ENCODE measurements at places on chromosomes 6 and 20.

DNA sequence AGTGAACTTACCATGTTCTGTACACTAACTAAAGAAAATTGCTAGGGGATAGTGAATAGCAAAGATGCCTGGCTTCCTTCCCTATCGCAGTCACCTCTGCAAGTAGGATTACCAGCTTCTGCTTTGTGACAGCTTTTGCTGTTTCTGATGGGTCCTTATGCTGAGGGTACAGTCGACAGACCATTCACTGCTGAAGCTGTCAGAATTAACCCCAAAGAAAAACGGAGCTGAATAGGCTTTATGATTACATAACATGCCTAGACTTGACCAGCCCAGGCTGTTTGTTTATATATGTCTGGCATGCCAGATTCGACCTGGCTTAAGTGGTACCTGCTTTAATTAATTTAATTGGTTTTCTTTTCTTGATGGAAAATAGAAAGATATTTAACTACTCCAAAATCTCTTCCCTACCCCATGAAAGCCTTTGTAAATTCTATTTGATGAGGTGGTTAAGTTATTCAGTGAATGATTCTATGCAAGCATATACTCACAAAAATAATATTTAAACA, 21.7 kb upstream of the PRELID3B start:
- no peak for DNase-seq

GRCh38 chr20:2140561-2140960, 38.9 kb downstream of the STK35 start:
- no peak for DNase-seq

DNA sequence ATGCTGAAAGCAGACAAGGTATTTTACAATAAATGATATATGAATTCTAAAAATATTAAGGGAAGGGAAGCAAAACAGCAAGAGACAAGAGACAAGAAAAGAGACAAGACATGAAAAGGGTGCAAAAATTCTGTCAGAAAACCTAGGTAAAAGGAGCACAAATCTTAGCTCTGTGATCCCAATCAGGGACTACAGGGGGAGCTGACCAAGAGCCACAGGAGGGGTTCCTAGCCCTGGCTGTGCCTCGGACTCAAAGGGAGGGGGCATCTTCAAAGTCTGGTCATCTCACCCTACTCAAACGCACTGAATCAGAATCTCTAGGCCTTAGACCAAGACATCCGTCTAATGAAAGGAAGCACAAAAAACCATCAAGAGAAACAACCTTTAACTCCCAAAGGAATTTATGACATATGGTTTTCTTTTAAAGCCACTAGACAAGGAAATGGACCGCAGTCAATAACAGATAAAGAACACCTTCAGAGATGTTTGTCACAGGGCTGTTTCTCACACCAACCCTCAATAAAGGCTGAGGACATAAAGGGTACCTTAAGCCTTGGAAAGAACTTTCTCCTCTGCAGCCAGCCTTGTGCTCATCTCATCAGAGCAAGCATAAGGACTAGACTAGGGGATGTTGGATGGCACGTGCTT, 130.4 kb upstream of the CDYL start:
- no peak for DNase-seq

GRCh38 chr20:4635342-4635741, 86.4 kb upstream of the PRND start:
- DNase-seq = no peak

- DNase-seq = peak; percentile 31
Measured at GRCh38 chr20:51385646-51386530, 156.6 kb downstream of the NFATC2 start.

DNA sequence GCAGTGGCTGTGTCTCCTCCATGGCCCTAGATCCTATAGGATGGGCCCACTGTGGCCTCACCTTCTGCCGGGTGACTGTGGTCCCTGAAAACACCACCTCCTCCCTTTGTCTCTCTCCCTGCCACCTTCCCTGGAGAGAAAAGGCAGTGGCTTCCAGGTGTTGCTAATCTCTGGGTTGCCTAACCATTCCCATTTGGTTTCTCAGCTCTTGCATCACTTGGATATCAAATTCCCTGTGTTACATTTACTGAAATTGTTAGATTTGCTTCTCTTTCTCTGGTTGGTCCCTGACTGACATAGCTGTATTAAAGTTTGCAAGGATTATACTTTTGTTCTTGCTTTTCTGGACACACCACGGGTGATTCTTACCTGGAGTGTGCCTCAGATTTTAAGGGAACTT, 9.3 kb upstream of the ZFP64 start:
- no peak for DNase-seq

- DNase-seq = no peak
Measured at GRCh38 chr6:127618729-127619128, 41.8 kb downstream of the C6orf58 start.

- DNase-seq = no peak
Measured at GRCh38 chr6:52516943-52517342, 59.9 kb downstream of the TRAM2 start.

DNA sequence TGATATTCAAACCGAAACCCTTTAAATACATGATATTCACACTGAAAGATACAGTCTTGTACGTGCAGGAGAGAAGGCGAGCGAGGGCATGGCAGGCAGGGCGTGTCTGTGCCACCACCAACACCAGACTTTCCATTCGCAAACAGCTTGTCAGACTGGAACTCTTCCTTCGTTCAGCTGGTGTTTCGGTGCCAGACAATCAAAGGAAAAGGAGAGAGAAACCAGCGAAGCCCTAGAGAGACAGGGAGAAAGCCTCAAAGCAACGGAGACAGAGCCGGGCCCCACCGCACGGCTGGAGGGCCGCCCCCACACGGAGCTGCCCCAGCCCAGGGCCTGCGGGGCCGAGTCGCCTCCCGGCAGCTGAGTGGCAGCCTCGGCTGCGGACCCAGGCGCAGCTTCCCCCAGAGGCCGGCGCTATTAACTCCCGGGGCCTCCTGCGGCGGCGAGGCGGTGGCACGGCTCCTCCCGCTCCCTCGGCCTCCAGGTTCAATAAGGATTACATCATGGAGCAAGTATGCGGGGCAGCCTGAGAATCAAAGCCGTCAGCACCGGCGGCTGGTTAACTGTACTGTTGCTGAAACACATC, 32.1 kb upstream of the NR2E1 start:
- peak; percentile 64 for DNase-seq

DNA sequence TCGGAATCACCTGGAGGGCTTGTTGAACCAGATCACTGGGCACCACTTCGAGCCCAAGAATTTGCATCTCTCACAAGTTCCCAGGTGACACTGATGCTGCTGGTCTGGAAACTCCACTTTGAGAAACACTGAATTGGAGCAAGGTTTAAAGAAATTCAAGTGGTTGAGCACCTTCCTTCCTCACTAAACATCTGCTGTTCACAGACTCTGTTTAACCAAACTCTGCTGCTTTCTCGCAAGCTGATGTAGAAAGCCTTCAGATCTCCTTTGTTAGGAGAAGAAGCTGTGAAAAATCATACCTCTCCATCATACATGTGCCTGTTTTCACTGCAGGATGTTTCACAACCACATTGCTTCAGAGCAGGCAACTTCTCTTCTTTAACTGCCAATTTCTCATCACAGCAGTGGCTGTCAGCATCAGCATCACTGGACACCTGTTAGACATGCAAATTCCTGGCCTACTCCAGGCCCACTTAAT, 87.5 kb upstream of the TOP1 start:
- peak; percentile 57 for DNase-seq

- DNase-seq = no peak
Measured at GRCh38 chr20:58374906-58375758, 13.9 kb upstream of the VAPB start.

Data from common myeloid progenitor, CD34-positive (primary cell).